ENCODE measurements at places on chromosomes 2 and 18. TPM values are rescaled to one million over a fixed set of nuclear protein-coding genes. Genes with fewer than 3 reads are reported as not detected.

DNA sequence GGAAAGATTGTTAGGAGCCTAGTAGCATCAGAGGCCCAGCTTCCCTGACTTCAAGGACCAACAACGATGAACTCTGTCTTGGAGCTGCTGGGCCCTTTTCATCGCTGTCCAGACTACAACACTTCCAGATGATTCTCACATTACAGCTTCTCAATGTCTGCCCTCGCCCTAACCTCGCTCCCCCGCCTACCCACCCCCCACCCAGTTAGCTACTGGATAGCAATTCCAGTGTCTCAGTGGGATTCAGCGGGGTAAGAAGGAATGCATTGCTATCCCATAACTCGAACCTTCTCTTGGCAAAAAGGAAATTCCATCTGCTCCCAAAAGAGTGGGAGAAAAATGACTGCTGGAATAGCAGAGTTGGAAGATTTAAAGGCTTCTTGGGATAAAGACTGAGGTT is 65.0 kb downstream of the RPL37A start:
- H3K27ac ChIP-seq: no peak overlapping the region
- H3K4me1 ChIP-seq: peaks cover 6% of the 10 kb centered on the region
- no peaks in the 10 kb centered on the region for H3K36me3 ChIP-seq
- H3K4me3 ChIP-seq: no peak overlapping the region

GRCh38 chr2:73972846-73973245 is 11.9 kb upstream of the TET3 start:
- H3K27me3 ChIP-seq: peaks cover 16% of the 10 kb centered on the region
- no peak for DNase-seq
- H3K27ac ChIP-seq: no peak overlapping the region
- H3K4me3 ChIP-seq: no peak overlapping the region

DNA sequence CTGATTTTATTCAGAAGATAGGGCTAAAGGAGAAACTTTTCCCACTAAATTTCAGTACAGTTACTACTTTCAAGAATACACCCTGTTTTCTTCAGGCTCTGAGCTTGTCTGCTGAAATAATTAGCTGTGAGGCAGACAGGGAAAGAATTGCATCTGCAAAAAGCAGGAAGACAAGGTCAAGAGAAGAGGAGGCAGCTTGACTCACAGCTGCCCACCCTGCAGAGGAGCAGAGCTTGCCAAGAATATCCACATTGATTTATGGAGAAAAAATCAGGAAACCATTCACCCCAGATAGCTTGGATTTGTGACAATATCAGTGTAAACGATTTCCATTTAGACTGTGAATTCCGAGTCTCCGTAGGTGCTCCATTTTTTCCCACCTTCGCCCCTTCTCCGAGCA is 49.0 kb downstream of the ACTR2 start:
- H3K27ac ChIP-seq: no peak overlapping the region
- H3K4me3 ChIP-seq: no peak overlapping the region
- H3K4me1 ChIP-seq: peaks cover 37% of the 10 kb centered on the region

DNA sequence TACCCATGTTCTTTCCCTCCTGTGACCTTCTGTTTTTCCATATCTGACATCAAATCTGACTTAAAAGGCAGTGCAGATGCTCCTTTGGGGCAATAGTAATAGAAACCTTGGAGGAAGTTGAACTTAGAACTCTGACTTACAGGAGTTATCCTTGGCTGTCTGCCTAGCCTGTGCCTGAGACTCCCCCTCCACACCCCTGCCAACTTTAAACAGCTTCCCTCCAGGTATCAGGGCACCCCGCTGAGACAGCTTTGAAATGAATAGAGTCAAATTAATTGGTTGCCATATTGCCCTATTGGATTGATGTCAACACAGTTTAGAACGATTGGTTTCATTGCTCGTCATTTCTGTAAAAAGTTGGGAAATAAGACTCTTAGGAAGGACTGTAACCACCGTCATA is 322.0 kb downstream of the PRKCE start:
- no peaks in the 10 kb centered on the region for H3K27me3 ChIP-seq
- no peak for DNase-seq
- H3K4me3 ChIP-seq: no peak overlapping the region
- H3K36me3 ChIP-seq: no peaks in the 10 kb centered on the region
- no peaks in the 10 kb centered on the region for H3K4me1 ChIP-seq
- H3K27ac ChIP-seq: no peak overlapping the region

GRCh38 chr2:237074211-237074993 is 11.3 kb upstream of the COPS8 start:
- no peak overlapping the region for H3K4me3 ChIP-seq
- no peak for DNase-seq
- H3K36me3 ChIP-seq: no peaks in the 10 kb centered on the region

DNA sequence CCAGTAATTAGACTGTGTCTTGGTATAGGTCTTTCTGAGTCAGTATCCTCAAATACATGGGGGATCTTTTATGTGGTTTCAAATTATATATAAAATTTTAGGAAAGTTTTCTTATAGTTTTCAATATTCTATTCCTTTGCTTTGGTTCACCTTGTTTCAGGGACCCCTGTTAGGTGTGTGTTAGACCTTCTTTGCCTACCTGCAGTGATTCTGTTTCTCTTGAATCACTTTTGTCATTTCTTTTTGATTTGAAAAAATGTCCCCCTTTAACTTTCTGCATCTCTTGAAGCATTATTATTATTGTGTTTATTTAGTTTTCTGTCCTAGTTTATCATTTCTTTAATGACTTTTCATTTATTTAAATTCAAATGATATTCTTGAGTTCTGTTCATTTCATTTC is 98.7 kb downstream of the FHOD3 start:
- no peaks in the 10 kb centered on the region for H3K4me1 ChIP-seq
- no peaks in the 10 kb centered on the region for H3K27me3 ChIP-seq
- H3K27ac ChIP-seq: no peak overlapping the region
- peaks cover 21% of the 10 kb centered on the region for H3K36me3 ChIP-seq

Gene RNF152
- total RNA-seq: 7.5 TPM

DNA sequence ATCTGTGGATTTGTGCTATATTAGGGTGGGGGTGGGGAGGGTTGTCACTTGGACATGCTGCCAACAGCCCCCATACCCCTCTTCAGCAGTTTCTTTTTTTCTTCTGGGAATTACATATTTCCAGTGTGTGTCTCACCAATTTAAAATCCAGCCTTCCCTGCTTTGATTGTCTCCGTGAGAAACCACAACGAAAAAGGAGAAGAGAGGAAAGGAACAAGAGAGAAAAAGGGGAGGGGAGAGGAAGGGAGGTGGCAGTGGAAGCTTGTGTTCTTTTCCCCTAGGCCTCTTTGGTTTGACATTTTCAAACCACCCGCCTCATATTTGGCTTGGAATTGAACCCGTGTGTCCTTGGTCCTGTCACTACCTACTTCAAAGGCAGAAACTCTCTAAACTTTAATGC is 860 bp downstream of the CTNNA2 start:
- H3K27me3 ChIP-seq: peaks cover 76% of the 10 kb centered on the region
- peak overlapping the region; percentile 87 for H3K4me3 ChIP-seq
- H3K27ac ChIP-seq: no peak overlapping the region
- H3K4me1 ChIP-seq: peaks cover 10% of the 10 kb centered on the region

GRCh38 chr2:38239452-38239851 is 137.6 kb downstream of the ATL2 start:
- H3K27me3 ChIP-seq: no peaks in the 10 kb centered on the region
- no peak for DNase-seq
- H3K36me3 ChIP-seq: peaks cover 7% of the 10 kb centered on the region
- no peak overlapping the region for H3K27ac ChIP-seq
- no peaks in the 10 kb centered on the region for H3K4me1 ChIP-seq
- H3K4me3 ChIP-seq: no peak overlapping the region

Gene SLC4A3
- total RNA-seq: 10.0 TPM

GRCh38 chr18:8706791-8707555 is 1.6 kb downstream of the MTCL1 start:
- H3K27me3 ChIP-seq: peaks cover 40% of the 10 kb centered on the region
- peak overlapping the region; percentile 98 for H3K4me3 ChIP-seq
- peak overlapping the region; percentile 97 for H3K27ac ChIP-seq
- peak; percentile 40 for DNase-seq
- no peaks in the 10 kb centered on the region for H3K36me3 ChIP-seq

- H3K4me3 ChIP-seq: no peak overlapping the region
- H3K27me3 ChIP-seq: no peaks in the 10 kb centered on the region
- peaks cover 5% of the 10 kb centered on the region for H3K4me1 ChIP-seq
Observed at GRCh38 chr2:124804014-124804940, 779.2 kb downstream of the CNTNAP5 start.

Gene KIAA2012
- total RNA-seq: 0.07 TPM

Gene NEU4
- total RNA-seq: 0.14 TPM

GRCh38 chr18:9711361-9712129 is 3.4 kb downstream of the RAB31 start:
- no peak overlapping the region for H3K27ac ChIP-seq
- no peak for DNase-seq
- peak overlapping the region; percentile 76 for H3K4me3 ChIP-seq
- H3K4me1 ChIP-seq: peaks cover 58% of the 10 kb centered on the region
- H3K27me3 ChIP-seq: peaks cover 40% of the 10 kb centered on the region
- no peaks in the 10 kb centered on the region for H3K36me3 ChIP-seq

DNA sequence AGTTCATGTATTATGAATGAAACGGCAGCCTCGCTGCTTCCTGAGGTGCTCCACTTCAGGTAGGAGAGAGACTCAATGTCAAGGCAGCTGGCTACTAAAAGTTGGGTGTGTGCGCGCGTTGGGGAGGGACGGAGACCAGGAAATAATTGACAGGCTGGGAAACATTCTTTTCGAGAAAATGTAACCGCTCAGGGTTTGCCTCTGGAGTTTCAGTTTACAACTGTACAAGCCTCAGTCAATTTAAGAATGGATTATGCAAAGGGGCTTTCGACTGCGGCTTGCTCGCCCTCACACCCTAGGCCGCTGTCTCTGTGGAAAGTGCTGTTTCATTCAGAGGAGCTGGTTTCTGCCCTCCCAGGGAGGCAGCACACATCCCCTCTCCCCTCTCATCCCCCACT is 4.4 kb upstream of the SPRED2 start:
- H3K27ac ChIP-seq: peak overlapping the region; percentile 98
- DNase-seq: no peak
- H3K4me1 ChIP-seq: peaks cover 59% of the 10 kb centered on the region
- no peaks in the 10 kb centered on the region for H3K36me3 ChIP-seq
- peak overlapping the region; percentile 97 for H3K4me3 ChIP-seq

Gene HRH4
- total RNA-seq: not detected

- no peak for DNase-seq
- no peaks in the 10 kb centered on the region for H3K27me3 ChIP-seq
- H3K4me3 ChIP-seq: no peak overlapping the region
- H3K4me1 ChIP-seq: peaks cover 13% of the 10 kb centered on the region
Observed at GRCh38 chr18:650428-650858, 7.0 kb upstream of the TYMS start.

Gene DCDC2C
- not detected for total RNA-seq

All from neural crest cell (in vitro differentiated cells).